ENCODE measurements at places on chromosomes 16 and 17. TPM values are rescaled to one million over a fixed set of nuclear protein-coding genes. Genes with fewer than 3 reads are reported as not detected.

DNA sequence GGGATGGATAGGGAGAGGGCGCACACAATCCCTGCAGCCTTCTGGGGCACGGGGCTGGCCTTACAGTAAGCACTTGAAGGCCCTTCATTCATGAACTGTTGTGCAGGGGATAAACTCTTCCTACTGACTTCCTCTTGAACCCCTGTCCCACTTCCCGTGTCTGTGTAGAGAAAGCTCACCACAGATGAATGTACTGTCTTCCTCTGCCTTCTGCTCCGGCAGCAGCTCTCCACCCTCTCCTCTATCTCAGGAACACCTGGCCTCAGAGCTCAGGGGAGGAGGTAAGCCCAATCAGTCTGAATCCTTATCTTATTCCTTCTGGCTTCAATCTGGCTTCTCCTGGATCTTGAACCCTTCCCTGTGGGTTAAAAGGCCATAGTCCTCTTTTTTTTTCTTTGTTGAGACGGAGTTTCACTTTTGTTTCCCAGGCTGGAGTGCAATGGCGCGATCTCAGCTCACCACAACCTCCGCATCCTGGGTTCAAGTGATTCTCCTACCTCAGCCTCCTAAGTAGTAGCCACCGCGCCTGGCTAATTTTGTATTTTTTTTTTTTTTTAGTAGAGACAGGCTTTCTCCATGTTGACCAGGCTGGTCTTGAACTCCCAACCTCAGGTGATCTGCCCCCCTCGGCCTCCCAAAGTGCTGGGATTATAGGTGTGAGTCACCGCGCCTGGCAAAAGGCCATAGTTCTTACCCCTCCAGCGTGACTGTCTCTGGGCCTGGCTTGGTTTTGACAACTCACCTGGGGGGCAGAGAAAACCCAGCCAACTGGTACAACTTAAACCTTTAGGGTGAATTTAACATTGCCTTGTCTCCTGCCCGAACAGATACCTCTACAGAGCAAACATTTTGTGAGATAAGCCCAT lies 7.2 kb upstream of the SLC52A1 start:
- DNase-seq: no peak

- DNase-seq: no peak
Measured at GRCh38 chr16:85157813-85158742, 45.8 kb upstream of the CIBAR2 start.

DNA sequence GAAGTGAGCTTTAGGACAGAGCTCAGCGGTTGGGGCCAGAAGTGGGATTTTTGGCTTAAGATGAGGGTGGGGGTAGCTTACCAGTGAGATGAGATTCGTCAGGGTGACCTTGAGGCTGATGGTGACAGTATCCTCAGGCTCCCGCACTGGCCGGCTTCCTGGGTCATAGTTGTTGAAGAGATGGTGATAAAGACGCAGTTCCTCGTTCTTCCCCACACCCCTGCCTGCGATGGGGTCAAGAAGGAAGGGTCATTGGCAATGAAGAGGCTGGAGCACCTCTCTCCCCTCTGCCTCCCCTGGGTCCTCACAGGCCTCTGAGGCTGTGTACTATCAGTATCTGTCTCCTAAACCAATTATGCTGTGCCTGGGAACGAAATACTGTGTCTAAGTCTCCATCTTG lies 358 bp downstream of the CHRNE start:
- DNase-seq: peak; percentile 31

DNA sequence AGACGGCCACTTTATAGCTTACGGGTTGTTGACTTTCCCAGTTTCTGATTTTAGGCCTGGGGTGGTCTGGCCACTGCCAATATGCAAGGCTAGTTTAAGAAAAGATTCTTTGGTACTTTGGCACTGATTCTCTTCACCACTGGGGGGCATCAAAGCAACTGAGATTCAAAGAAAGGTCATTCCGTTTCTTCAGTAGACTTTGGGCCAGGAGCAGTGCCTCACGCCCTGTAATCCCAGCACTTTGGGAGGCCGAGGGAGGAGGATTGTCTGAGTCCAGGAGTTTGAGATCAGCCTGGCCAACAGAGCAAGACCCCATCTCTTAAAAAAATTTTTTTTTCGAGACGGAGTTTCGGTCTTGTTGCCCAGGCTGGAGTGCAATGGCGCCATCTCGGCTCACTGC lies 53.0 kb downstream of the RPA1 start:
- DNase-seq: no peak

- DNase-seq: no peak
Measured at GRCh38 chr17:8063761-8064534, 23.6 kb downstream of the ALOX12B start.

DNA sequence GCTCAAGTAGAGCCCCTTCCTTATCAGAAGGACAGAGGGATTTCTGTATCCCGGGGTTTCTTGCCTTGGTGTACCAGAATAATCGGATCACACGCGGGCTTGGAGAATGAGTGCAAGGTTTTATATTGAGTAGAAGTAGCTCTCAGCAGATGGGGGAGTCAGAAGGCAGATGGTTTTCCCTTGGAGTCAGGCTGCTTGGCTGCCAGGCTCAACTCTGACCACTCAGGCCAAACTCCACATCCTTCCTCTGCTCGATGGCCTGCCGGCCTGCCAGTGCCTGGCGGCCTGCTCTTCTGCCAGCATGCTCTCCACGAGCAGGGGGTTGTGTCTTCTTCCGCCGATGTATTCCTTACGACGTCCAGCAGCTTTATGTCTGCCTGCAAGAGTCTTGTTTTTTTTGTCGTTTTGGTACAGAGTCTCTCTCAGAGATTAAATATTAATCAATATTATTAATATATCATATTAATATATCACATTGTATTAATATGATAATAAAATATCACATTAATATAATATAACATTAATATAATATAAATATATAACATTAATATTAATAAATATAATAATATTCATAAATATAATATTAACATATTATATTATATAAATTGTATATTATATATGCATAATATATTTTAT lies 229.2 kb upstream of the WSCD1 start:
- no peak for DNase-seq

Gene CTRL
- 0.97 TPM for total RNA-seq

Gene VTN
- total RNA-seq: 14.3 TPM

Gene KRT15
- 0.24 TPM for total RNA-seq

Gene JPT1
- total RNA-seq: 16.4 TPM

Gene CIBAR2
- not detected for total RNA-seq

Gene FBXW10
- 0.08 TPM for total RNA-seq
